NK-92 treated with Interleukin-12 subunit alpha and Interleukin-12 subunit beta, amount 100 ng/mL, for 24 hours (cell line): ENCODE measurements at places on chromosomes 7 and 10.

DNA sequence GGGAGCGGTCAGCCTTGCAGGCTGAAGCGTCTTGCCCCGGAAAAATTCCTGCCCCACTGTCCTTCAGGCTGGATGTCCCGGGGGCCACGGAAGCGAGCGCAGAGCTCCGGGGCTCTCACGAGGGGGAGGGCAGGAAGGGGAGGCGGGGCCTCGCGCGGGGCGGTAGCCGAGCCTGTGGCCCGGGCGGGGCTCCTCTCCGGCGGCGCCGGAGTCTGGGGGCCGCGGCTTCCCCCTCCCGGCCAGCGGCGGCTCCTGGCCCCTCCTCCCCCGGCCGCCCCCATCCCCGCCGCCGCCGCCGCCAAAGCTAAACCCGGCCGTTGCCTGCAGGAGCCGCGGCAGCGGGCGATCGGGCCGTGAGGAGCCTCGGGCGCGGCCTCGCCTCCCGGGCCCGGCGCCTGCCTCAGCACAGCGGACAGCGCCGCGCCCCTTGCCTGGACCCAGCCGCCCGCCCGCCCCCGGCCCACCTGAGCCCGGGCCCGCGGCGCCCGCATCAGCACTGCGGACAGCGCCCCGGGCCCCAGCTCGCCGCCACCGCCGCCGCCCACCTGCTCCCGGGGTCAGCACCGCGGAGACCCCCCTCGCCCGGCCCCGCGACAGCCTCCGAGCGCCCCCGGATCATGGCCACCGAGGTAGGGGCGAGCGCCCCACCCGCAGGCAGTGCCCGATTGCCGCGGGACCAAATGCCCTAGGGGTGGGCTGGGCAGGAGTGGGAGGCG, at the start of gene GOLGA7B:
Gene GOLGA7B (plus strand): TSS at position 157 of the 716 bp plus-strand sequence. CDS start 461 bp downstream, at position 618.
- DNase-seq, result no peak

GRCh38 chr10:31822616-31823318, 105.9 kb downstream of the ARHGAP12 start:
- DNase-seq, result no peak

- DNase-seq, result no peak
Measured at GRCh38 chr10:75530299-75530698, 98.9 kb downstream of the LRMDA start.

DNA sequence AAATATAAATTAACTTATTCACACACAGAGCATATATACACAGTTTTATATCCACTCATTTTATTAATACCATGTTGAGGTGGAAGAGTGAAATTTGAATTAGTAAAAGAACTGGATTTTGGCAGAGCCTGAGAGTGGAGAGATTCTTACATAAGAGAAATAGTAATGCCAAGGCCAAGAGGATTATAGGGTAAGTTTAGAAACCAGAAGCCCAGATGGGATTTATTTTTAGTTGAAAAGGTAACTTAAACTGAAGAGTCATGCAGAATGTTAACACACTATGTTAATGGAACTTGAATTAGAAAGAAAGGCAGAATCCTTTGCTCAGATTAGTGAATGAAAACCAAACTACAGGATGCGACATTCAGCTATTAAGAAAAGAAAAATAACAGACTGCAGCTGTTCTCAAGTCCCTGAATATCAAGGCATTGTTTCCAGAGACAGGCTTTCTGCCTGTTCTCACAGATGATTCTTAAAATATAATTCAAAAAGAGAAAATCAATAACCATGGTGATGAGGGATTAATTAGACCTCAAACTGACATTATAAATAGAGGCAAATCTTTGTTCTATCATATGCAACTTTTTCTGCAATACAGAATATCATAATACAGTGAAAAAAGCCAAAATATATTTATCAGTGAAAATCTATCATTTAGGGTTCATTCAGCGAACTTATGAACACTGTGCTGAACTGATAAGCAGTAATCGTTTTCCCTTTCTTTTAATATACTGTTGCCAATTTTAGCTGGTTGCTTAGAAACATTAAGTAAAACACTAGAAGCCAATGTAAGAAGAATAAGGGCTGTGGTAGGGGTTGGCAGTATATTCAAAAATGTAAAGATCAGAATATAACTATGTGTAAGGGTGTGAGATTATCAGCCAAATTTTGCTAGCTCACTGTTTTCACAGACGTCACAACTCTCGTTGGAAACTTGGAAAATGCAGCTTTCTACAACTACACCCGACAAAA, 34.4 kb downstream of the HECTD2 start:
- DNase-seq, result no peak

DNA sequence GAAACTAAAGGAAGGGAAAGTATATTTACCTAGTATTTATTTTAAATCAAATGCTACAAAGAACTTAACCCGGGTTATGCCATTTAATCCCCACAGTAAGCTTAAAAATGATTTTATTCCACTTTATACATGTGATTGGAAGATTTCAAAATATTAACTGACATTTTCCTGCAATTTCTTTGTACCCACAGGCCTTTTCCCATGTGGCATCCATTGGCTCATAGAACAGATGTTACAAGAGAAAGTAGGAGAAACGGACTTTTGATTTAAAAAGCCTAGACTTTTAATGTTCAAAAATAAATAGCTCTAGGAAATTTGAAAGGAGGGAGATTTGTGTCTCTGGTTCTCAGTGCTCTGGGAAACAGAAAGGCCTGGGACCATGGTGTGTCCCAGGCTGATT, 807.9 kb downstream of the KCNMA1 start:
- no peak for DNase-seq

DNA sequence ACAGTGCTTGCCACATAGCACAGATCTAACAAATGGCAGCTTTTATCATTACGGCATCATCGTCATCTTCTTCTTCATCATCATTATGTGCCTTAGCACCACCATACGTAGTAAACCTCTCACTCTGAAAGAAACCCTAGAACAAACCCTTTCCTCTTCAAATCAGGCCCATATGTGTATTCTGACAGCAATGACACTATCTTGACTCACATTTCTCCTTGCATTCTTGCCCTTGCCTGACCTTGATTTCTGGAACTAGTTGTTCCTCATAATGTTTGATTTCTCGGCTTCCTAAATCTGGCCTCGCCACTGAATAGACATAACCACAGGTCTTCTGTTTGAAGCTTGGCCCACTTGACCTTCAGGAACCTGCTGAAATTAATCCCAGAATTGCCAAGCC, 115.3 kb downstream of the DGKI start:
- no peak for DNase-seq

- no peak for DNase-seq
Measured at GRCh38 chr10:34866848-34867247, 51.8 kb upstream of the PARD3 start.

GRCh38 chr7:3272691-3273141, 28.3 kb upstream of the SDK1 start:
- DNase-seq, result no peak

- no peak for DNase-seq
Measured at GRCh38 chr10:69209787-69210484, 10.2 kb upstream of the HKDC1 start.

DNA sequence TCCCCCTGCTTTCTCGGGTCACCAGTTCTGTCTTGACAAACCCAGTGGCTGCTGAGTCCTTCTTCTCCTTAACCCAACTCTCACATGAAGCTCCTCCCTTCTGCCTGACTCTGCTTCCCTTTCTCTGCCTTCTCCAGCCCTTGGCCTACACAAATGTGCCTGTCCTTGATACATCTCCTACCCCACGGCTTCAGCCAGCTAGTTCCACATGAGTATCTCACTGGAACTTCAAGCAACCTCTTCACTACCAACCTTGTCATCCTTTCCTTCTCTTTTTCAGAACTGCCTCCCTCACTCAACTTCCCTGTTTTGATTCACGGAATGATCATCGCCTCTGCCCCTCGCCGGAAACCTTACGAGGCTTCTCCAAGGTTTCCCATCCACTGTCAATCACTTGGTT, 55.9 kb downstream of the PDIA4 start:
- DNase-seq, result no peak

- no peak for DNase-seq
Measured at GRCh38 chr7:64174941-64175340, 32.1 kb upstream of the ZNF735 start.

DNA sequence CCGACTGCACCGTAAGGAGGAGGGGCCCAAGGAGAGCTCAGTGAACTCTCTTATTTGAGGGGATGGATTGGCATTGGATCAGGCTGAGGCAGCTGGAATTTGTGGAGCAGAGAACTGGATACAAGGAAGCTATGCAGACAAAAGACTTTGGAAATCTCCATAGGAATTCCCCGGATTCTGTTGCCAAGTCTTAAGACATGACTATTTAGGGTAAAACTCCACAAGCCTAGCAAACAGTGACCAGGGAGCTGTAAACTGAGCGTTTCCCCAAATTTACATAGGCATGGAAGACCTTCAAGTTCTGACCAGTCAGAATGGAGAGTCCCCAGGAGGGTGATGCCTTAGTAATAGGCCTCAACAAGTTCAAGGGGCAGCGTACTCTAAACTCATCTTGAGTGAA, 82.5 kb upstream of the PCBD1 start:
- DNase-seq, result no peak

- DNase-seq, result no peak
Measured at GRCh38 chr10:17655567-17656146, 11.7 kb downstream of the STAM start.
